ENCODE measurements at places on chromosomes 1 and 21.

DNA sequence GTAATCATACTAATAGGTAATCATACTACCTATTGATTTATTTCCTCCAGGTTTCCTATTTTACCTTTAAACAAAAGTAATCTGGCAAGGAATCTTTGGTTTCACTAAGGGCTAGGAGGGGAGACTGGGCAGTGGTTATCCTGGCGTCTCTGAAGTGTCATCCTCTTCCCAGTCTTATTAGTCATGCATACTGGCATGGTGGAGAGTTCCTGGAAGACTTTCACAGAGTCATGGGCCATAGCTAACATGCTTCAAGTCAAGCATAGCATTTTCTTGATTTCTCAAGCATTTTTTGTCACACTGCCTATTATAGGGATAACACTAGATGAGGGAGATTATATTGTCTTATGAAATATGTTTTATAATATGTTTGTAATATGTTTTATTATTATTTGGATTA lies 64.0 kb upstream of the ASB17 start:
- DNase-seq: no peak

DNA sequence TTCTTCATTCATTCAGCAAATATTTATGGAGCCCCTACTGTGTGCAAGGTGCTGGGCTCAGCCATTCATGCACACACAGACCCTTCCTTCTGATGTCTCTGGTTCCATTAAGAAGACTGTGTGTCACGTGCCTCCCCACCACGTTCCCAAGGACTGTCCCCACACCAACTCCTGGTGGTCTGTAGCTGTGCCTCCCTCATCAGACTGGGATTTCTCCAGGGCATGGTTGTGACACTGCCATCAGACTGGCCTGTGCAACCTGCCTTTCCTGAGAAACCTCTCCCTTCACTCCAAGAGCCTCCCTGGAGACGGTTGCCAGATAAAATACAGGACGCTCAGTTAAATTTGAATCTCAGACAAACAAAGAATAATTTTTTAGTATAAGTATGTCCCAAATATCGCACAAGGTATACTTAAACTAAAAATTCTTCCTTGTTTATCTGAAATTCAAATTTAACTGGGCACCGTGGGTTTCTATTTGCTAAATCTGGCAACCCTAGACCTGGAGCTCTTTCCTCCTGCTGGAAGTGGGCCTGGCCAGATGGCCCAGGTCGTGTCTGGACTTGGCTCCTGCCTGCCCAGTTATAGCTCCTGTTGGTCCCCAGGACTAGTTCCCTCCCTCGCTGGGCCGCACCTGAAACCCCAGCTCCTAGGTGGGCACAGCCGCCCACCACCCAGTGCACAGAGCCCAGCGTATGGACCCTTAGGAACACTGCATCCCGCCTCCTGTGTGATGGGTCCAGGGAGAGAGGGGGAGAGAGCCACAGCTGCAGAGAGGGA lies 76.9 kb downstream of the RAP1GAP start:
- DNase-seq: no peak

- no peak for DNase-seq
These were observed 76.6 kb downstream of the RGL1 start for GRCh38 chr1:183881387-183882131.

GRCh38 chr1:24481101-24481500 lies 21.5 kb upstream of the RCAN3 start:
- no peak for DNase-seq

- no peak for DNase-seq
These were observed 672.4 kb upstream of the ADAMTS5 start for GRCh38 chr21:27639286-27639685.

DNA sequence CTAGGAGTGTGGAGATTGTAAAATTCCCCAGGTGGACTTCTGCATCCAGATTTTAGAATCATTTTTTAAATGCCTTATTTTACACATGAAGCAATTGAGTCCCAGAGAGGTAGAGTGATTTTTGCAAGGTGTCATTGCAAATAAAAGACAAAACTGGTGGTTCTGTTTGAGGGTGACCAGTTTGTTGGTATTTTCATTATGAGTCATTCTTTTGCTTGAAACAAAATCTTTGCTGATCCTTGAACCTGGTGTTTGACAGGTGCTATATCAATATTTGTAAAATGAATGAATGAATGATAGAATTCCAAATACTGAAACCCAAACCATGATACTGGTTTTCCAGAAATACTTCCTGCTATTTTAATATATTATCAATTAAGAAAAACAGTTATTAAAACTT lies 44.1 kb downstream of the TTC3 start:
- DNase-seq: no peak

DNA sequence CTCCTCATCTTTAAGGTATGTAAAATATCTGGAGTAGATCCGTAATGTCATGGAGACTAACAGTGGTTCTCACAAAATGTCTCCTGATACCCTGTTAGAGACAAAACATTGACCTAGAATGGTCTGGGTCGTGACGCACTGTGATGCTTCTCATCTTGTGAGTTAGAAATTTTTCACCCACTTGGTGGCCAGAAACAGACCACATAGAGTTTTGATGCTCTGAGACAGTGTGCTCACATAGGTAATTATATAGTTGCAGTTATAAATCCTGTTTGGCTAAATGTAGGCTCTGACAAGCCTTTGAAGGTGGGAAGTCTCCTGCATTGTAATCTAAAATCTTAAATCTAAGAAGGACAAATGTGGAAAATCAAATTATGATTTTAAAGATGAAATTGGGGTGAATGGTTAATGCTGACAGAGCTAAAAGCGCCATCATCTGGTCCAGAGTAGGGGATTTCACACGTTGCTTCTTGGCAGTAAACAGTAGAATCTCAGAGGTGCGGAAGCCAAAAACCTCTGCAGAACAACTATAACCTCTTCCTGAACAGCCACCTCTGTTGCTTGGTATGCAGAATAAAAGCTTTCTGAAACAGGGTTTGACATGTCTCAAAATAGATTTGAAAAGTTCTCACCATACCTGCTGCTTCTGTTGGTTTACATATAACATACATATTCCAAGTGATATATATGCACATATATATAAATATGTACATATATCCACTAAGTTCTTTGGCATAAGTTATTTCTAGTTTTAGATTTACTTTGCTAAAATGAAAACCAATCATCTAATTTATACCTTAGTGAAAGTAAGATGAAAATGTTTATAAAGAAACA lies 17.1 kb downstream of the RPAP2 start:
- DNase-seq: no peak

DNA sequence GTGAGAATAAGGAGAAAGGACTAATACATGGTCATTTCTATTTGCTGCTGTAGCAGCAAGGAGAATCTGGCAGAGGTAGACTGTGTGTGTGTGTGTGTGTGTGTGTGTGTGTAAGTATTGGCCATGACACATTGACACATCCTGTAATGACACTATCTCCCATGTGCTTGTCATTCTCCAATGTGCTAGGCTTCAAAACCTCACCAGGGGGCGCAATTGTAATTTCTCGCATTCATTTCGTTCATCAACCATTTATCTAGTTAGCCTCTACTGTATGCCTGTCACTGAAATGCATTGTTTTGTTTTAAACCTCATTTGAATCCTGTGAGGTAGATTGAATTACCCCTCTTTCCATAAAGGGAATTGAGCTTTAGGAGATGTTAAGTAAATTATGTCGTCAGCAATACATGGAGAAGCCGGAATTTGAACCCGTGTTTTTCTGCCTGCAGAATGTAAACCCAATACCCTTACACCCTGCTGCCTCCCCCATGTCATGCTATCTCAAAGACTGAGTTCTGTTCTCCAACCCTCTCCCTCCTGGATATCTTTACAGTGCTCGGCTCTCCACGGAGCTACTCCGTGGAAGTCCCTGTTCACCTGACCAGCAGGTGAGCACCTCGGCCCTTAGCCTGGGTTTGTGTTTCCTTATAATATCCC lies 100.8 kb downstream of the UCK2 start:
- DNase-seq: no peak

- DNase-seq: no peak
These were observed 2.0 kb downstream of the LORICRIN start for GRCh38 chr1:153261281-153262069.

- no peak for DNase-seq
These were observed 9.6 kb downstream of the ARHGEF16 start for GRCh38 chr1:3463891-3464648.

DNA sequence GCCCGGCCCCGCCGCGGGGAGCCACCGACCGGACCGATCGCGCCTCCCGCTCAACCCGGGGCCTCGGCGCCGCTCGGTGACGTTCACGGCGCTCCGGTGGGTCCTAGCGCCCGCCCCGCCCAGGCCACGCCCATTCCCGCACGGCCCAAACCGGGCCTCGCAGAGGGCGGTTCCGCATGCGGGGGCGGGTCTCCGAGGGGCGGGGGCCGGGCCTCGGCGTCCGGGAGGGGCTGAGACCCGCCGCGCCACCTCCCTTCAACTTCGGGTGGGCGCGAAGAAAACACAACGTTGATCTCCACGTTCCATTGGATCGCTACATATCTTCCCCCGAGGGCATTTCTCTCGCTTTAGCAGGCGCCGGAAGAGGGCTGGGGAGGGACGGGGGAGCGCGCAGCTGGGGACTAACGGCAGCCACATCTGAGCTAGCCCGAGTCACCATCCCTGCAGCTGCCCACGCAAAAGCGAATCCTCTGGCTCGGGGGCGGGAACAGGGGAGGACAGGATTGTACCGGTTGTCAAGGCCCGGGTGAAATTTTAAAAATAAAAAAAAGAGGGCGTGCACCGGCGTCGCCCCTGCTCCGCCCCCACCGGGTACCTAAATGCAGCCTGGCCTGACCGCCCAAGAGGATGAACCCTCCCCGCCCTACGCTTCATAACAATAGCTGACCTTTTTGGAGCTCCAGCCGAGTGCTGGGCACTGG lies at the start of gene MAD2L2:
MAD2L2 (minus strand) TSS at position 78 of the 701 bp plus-strand sequence. CDS start 547 bp downstream, outside the sequence.
- peak; percentile 81 for DNase-seq

- DNase-seq: no peak
These were observed 56.4 kb downstream of the WDR3 start for GRCh38 chr1:117985973-117986372.

DNA sequence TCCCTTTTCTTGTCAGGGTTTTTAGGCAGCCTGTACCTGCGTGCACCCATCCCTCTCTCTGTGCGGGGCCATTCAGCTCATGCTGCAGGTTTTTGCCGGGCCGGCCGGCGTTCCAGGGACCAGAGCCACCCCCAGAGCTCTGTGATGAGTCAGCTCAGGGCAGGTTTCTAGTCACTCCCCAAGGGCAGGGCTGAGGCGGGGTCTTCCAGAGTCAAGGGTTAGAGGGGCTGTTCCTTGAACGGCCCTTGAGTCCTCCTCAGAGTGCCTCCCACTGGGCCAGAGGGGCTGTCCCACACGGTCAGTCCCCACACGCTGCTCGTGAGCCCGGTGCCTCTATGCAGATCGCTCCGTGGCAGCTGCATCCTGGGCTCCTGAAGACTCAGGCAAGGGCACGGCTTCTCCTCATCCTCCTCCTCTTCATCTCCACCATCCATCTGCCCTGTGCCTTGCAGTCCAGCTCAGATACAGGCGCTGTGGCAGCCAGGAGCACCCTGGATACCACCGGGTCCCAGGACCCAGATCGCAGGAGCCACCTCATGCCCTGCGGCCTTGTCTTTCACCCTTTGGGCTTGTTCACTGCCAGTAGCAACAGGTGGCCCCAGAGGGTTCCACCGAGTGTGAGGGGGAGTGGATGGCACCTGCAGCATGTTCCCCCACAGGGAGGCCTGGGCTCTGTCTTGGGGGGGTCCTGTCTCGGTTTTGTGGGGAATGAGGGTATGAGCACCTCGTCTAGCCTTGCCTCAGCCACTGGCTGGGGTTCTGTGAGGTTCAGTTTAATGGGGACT lies 17.4 kb downstream of the SLX9 start:
- DNase-seq: no peak

- DNase-seq: no peak
These were observed 42.6 kb downstream of the RSPH1 start for GRCh38 chr21:42453224-42453985.

- no peak for DNase-seq
These were observed 49.6 kb upstream of the KDM4A start for GRCh38 chr1:43600033-43601020.

DNA sequence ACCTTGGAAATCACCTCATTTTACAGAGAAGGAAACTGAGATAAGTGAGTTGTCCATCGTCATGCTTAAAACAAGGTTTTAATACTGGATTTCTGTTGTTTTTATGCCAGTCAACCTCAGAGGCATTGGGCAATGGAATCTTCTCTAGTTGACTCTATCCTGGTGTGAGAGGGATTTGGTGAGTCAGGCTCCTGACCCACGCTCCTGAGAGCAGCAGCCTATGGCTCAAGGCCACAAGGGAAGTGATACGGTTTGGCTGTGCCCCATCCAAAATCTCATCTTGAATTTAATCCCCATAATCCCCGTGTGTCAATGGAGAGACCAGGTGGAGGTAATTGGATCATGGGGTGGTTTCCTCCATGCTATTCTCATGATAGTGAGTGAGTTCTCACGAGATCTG lies 90.1 kb downstream of the TLR5 start:
- DNase-seq: no peak

DNA sequence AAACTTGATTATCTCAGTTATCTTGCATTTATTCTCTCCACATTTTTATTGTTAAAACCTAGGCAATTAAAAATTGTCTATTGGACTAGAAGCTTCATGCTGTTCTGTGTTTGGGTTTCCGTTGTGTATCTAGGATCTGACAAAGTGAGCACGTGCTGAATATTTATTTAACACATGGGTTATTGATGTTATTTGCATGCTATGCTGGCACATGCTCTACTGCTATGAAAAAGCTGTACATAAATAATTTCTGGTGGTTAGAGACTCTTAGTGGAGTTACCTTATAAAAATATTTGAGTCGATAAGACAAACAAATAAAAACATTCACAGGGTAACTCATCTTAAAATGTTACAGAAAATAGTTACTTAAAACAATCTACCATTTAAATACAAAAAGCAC lies 1769.7 kb downstream of the MRPL39 start:
- no peak for DNase-seq

GRCh38 chr1:27604579-27605299 lies 795 bp upstream of the AHDC1 start:
- no peak for DNase-seq

DNA sequence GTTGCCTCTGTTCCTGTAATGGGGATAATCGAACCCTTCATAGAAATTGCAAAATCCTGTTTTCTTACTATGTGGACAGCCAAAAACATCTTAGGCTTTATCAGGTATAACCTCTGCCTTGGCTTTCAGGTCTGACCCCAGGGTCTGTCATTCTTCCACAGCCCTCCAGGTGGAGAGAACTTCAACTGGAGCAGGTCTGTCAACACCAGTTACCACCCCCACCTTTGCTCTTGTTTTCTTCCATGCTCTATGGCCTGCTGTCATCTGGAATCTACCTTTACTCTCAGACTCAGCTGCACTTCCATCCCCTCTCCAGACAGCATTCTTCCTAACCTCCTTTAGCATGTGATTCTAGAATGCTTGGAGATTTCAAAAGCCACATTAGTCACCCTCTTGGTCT lies 10.4 kb upstream of the GJA9 start:
- no peak for DNase-seq

DNA sequence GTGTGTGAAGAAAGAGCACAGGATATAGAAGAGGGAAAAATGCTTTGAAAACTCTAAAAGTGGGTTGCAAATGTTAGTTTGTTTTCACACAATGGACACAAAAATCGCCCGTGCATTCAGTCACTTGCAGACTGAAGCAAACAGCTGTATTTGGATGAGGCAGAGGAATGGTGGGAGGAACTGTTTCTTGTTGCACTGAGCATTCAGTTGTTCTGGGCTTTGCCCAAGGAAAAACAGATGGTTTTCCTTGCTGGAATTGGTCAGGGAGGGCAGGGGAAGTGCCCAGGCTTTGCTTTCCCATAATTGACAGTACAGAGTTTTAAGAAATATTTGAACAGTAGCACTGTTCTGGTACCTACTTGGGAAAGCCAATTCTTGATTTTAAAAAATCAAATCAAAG lies 19.5 kb upstream of the WARS2 start:
- DNase-seq: no peak

GRCh38 chr1:243475966-243476365 lies 220.1 kb downstream of the SDCCAG8 start:
- no peak for DNase-seq

- no peak for DNase-seq
These were observed 8.4 kb downstream of the GLUL start for GRCh38 chr1:182383037-182383661.
